ENCODE measurements at places on chromosomes 1 and 21.

DNA sequence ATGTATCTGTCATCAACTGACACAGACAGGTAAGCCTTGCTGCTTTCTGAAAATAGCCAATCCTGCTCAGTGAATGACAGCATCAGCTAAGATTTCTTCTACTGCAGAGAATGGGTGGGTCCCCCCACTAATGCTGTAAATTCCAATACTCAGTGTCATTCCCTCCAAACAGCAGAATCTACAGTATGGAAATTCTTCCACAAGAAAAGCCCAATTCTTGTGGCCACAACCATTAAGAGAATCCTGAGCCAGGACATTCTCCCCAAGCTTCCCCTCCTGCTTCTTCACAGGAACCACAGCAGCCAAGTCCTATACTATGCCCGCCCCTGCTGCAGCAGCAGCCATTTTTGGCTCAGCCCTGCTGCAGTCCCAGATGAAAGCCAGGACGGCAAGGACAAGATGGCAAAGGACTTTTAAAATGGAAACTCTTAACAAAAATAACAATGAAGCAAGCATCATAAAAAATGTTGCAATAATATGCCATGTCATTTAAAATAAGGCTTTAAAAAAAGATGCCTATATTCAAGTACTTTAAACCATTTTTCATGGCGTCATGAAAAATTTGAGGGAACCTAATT is 26.8 kb downstream of the EIF4G3 start:
- DNase-seq, result no peak

DNA sequence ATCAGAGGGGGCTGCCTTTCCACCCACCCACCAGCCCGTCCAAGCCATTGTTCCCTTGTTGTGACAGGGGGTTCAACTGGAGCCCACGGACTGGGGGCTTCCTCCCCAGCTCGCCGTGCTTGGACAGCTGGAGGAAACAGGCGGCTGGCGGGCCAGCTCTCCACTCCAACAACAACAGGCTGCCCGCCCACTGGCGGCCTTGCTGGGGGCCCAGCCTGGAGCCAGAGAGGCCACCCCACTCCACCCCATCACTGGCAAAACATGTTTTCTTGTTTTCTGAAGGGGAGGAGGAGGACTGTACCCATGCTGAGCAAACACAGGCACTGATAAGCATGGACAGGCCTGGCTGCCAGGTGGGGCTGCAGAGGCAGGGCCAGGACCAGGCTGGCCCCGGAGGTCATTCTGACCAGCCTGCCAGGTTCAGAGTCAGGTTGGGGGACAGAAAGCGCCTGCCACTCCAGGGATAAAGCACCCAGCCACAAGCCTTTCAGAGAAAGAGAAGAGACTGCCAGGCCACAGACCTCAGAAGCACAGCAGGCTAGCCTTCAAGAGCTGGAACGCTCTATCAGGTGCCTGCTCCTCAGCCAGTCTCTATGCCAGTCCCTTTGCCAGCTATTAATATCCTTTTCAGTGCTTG is 32.8 kb downstream of the GJA4 start:
- no peak for DNase-seq

DNA sequence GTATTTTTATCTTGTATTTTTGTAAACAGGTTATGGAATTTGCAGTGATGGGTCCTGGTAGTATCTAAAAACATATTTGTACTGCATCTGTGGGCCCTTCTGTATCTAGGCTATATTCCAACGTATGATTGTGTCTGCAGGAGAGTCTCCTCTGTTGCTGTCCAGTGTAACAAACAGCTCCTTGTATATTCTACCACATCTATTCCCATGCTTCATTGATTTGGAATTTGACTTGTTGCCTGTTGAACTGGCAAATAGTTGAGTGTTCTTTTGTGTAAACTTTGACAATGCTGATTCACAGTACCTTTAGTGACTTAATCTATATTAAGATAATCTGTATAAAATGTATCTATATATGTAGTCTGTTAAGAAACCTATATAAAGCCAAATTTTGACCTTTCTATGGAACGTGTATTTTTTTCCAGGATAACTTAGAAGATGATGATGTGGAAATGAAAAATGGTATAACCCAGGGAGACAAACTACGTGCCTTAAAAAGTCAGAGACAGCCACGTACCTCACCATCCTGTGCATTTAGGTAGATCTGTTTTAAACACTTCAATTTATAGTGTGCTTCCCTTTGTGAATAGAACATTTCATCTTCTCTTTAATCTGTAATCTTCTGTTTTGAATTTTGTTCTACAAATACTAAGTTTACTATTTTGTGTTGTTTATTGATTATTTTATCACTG is 43.4 kb upstream of the GPR88 start:
- DNase-seq, result no peak

- no peak for DNase-seq
Measured at GRCh38 chr1:82540006-82540405, 739.3 kb downstream of the ADGRL2 start.

- no peak for DNase-seq
Measured at GRCh38 chr1:145982010-145982723, 14.2 kb downstream of the TXNIP start.
